Activated T-helper 9 cell treated with anti-CD3 and anti-CD28 coated beads, Interleukin-2, amount 50 U/mL, for 16 hours (primary cell): ENCODE measurements at places on chromosomes 16 and 17.
A peak's percentile ranks its signal among the peaks of the same experiment; 100 is the strongest.

DNA sequence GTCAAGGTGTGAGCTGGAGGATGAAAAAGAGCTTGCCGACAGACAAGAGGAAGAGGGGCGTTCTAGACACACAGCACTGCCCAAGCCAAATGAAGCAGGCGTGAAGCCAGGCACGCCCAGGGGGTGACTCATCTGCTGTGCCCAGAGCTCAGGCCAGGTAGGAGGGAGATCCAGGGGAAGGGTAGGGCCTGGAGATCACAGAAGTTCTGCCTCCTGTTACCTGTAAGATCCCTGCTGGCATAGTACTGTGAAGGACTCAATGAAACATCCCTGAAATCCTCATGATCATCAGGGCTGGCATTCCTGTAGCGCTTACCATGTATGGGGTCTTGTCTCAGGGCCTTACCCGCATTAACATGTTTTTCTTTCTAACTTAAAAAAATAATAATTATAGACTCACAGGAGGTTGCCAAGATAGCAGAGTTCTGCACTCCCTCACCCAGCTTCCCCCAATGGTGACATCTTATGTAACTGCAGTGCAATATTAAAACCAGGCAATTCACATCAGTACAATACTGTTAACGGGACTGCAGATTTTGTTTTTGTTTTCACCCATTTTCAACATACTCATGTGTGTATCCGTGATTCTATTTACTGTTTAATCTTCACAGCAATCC is 158.6 kb downstream of the XYLT1 start:
- no peak for DNase-seq

- no peak for DNase-seq
Measured at GRCh38 chr16:86844695-86845094, 266.3 kb downstream of the FOXL1 start.

- no peak for DNase-seq
Measured at GRCh38 chr16:78506367-78507193, 407.1 kb downstream of the WWOX start.

DNA sequence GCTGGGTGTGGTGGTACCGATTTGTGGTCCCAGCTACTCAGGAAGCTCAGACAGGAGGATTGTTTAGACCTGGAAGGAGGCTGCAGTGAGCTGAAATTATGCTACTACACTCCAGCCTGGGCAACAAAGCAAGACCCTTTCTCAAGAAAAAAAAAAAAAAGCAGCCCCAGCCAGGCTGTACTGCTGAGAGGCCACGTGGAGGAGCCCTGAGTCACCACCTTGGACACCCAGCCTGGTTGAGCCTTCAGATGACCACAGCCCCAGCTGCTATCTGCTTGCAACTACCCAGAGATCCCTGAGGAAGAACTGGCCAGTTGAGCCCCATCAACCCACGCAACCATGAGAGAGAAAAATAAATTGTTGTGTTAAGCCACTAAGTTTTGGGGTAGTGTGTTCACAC is 23.6 kb upstream of the GPRC5C start:
- no peak for DNase-seq

GRCh38 chr16:56931271-56931891 is 561 bp upstream of the HERPUD1 start:
- no peak for DNase-seq

DNA sequence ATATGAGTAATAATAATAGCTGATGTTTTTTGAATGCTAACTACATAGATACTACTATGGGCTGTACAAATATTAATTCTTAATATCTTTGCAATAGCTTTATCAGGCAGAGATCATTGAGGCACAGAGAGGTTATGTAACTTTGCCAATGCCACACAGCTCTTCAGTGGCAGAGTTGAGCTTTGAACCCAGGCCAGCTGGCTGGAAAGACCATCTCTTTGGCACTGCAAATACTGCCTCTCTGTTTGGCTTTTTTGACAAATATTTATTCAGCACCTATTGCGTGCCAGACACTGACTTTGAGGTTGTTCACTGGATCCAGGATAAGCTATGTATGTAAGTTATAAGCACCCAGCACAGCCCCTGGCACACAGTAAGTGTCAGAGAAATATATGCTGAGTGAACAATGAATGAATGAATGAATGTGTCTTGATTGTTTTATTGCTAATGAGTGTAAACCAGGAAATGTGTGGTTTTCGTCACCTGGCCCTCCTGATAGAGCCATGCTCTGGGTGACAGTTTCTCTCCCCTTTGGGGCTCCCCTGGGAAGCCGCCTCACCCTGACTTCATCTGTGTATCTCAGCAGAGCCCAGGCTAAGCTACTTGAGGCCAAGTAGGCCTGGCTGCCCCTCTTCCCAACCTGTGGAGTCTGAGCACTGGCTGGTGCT is 2.5 kb downstream of the AQP8 start:
- DNase-seq = no peak

DNA sequence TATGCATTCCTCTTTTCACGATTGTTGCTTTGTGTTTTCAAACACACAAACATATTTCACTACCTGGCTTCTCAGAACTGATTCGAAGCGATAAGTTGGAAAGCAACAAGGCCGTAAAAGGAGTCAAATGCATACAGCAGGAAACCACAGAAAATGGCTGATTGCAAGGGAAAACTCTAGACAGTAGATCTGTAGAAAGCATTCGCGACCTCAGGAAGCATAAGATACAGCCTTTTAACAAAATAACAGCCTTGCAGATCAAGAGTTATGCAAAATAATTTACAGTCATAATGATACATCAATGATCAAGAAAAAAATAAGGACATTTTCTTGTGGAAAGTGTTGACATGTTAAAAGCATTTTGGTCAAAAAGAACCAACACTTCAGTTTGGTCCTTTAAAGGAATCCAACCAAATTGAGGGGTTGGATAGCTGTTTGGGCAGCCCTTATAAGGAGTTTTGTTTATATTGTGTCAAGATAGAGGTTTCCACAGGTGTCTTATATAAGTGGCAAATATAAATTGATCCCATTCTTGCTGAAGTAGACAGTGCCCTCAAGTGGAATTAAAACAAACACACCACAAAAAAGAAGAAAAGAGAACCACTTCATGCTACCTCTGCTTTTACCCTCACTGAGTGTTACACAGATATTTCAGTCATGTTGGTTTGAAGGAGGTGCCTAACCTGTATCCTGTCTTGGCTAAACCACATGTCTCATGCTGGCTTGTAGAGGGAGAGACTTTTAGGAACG is 5.5 kb downstream of the CYLD start:
- no peak for DNase-seq

DNA sequence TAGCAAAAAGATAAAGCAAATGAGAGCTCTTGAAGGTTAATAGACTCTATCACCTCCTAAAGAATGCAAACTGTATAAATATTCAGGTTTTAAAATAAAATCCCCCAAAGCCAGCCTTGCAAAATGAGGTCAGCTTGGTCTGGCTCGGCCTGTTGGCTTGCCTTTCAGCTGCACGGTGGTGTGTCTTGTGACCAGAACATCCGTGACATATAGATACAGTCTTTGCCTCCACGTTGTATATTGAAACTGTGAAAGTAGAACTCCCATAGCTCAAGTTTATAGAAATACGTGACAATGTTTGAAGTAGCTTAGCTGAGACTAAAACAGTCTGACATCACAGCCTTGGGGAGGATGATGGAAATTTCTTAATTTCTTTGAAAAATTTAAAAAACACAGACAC is 236.6 kb upstream of the MYOCD start:
- no peak for DNase-seq

GRCh38 chr17:34672176-34672785 is 92.9 kb downstream of the TMEM132E start:
- DNase-seq = no peak

GRCh38 chr17:50026837-50027171 is 29.1 kb upstream of the ITGA3 start:
- DNase-seq = peak; percentile 70

GRCh38 chr17:61002316-61002736 is 324.7 kb downstream of the BCAS3 start:
- DNase-seq = no peak

GRCh38 chr16:86258713-86259112 is 251.6 kb upstream of the FOXF1 start:
- no peak for DNase-seq

GRCh38 chr16:28168991-28169554 is 42.7 kb downstream of the XPO6 start:
- DNase-seq = peak; percentile 23

DNA sequence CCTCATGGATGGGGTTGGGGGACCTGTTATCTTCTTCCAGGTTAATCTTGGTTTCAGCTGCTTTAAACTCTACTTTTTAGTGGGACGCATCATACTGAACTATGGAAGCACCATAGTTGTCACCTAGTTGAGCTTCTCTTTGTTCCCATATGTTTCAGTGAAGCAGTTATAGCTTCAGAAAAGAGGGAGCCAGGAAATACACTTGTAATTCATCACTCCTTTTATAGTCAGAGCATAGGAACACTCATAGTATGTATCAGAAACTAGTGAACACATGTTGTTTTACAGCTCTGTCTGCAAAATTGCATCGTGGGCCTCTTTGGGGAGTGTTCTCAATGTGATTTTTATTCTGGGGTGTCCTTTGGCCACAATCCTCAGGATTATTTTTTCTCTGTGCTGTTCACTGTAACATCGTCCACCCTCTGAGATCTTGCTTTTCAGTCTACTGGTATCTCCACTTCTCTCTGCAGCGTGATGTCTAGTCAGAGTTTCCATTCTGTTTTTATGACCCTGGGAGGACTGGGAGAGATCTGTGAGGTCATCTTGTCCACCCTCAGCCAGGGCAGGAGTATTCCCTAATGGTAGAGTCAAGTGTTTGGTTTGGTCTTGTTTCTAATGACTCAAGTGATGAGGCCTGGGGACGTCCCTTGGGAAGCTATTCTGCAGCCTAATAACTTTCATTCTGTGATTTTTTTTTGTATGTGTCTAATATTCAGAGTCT is 585.4 kb downstream of the WWOX start:
- no peak for DNase-seq

DNA sequence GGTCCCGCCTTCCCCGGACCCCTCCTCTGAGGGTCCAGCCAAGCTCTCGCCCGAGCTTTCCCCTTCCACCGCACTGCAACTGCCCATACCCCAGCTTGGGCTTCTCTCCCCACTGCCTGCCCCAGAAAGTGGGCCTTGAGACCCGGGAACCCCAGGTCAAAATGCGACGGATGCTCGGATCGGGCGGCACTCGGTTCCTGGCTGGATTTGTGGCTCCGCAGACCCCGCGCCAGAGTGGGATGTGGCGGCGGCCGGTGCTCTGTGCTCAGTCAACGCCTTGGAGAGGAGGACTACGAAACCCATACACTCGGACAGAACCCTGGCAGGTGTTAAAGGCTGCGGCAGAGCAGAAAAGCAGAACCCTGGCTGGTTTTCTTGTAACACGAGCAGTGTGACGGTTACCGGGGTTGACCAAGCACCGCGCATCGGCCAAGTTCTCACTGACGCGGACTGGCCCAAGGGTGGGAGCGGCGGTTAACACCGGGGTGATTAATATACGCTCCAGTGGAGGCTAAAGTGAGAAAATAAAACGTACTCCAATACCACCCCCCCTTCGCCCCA is 885 bp upstream of the SLFN13 start:
- DNase-seq = no peak

- DNase-seq = no peak
Measured at GRCh38 chr16:66534376-66534799, 15.5 kb downstream of the TK2 start.

DNA sequence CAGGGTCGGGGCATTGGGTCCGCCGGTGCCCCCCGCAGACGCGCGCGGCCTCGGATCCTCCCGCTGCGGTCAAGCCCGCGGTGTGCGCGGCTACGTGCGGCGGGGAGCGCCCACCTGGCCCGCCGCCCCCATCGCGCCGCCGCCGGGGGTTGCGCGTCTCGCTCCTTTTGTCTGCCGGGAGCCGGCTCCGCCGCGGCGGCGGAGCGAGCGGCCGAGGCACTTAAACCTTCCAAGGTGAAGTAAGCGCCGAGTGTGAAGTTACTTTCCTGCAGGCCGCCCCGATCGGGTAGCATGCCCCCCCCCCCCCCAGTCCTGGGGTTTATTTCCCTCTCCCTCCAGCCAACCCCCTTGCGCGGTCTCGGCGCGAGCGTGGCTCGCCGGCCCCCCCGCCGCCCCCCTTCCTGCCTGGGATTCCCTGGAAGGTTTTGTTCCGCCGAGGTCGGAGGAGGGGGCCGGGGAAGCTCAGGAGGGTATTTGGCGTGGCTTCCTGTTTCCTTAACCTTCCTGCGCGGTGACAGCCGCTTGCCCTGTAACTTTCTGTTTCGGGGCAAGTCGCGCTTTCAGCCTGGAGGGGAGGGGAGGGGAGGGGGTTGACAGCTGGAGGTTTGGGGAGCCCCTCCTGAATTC is 56.6 kb upstream of the GSE1 start:
- DNase-seq = peak; percentile 41

GRCh38 chr16:12158428-12158827 is 181.9 kb downstream of the SNX29 start:
- no peak for DNase-seq

DNA sequence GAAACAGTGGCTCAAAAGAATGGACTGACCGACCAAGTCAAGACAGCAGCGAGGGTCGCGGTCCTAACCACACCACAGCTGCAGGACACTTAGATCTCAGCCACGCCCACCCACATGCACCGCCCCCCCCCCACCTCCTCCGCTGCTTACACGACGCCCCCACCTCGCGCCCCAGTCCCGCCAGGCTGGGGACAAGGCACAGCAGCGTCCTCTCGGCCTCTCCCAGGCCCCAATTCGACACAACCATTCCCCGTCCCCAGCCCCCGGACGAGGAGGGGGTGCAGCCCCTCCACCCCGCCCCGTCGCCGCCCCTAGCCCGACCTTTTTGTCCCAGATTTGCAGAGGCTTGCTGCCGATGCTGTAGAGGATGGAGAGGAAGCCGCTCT is 477 bp downstream of the CFAP20 start:
- no peak for DNase-seq

DNA sequence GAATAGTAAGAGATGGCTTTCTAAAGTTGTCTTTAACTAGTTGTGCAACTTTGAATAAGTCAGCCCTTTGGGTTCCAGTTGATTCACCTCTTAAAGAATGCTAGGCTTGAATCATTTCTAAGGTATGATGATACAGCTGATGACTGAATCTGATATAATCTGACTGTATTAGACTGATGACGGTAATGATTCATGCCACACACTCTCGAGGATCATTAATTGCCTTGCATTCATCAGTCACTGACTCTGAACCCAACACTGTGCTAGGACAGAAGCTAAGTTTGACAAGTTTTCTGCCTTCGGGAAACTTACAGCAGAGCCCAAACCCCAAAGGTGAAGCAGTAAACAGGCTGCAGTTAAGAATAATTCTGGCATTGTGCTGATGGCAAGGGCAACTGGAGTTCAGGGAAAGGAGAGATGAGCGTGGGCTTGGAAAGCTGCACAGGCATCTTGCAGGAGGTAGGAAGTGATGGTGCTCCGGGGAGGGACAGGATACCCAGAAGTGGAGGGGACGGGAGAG is 25.8 kb downstream of the ASIC2 start:
- no peak for DNase-seq
